Activated T-helper 1 cell treated with Interleukin-2 at 50 U/mL for 16 hours (primary cell): ENCODE measurements at places on chromosomes 11 and 22.

DNA sequence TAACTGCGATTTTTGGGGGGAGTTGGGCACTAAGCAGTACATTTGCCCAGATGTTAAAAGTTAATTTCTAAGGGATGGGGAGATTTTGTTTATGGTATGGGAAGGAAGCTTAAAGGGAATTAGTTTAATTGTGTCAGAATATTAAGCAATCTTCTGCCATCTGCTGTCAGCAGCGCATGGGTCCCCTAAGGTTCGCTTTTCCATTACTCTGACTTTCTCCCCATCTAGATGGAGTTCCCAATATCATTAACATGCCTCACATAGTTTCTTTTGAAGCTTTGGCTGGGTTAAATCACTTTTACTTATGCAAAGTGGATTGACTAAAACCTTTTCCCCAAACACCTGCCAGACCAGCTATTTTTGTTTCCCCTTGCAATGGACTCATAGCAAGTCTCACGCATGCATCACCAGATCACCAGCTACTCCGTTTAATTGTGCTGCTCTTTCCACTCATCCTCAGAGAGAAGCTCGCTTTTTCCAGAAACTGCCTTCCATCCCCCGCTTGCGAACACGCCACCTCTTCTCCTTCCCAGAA lies 172.7 kb downstream of the FAT3 start:
- DNase-seq: no peak

GRCh38 chr11:130272336-130272735 lies 42.4 kb downstream of the ZBTB44 start:
- DNase-seq: no peak

GRCh38 chr11:76578654-76579055 lies 91.9 kb downstream of the LRRC32 start:
- DNase-seq: no peak

DNA sequence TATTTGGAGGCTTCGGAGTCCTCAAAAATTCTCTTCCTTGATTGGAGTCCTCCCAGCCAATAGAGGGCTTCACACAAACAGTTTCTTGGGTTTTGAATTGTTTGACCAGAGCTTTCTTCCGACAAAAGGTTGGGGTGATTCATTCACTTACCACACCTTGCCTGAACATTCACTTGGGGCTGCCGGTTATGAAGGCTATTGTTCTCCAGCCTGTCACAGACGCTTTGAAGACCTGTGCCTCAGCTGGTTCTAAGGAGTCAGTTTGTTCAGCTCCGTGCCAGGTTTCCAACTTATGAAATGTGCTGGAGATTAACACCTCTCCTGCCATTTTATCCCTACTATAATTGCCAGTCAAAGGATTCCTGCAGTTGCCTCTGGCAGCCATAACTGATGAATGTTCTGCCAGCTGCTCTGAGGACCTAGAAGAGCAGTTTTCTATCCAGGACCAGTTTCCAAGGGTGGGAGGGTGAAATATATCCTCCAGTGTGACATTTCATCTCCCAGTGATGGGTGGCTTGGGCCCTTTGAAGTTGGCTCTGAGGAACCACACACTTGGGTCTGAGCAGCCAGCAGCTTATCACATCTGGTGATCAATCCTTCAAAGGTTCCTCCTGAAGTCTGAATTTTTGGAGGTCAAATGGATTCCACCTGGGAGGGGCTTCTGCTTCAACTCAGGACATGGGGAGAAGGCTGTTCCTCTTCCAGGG lies 31.4 kb downstream of the LIMK2 start:
- DNase-seq: no peak

GRCh38 chr11:93166194-93166593 lies 31.6 kb downstream of the SLC36A4 start:
- no peak for DNase-seq

GRCh38 chr11:93000511-93001476 lies 31.3 kb downstream of the MTNR1B start:
- DNase-seq: no peak

DNA sequence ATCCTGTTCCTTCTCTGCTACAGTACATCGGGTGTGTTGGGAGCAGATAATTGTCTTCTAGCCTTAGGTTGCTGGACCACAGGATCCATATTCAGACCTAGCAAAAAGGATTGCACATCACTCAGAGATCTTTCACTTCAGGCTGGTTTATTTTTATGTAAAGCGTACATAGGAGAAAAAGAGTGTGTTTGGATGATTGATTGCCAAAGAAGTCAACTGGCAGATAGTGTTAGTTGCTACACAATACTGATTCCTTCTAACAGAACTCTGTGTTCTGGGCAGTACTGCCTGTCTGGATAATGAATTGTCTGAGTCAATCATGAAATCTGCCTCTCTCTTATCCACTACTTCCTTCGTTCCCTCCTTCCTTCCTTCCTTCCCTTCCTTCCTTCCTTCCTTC lies 31.0 kb upstream of the PGM2L1 start:
- DNase-seq: no peak

DNA sequence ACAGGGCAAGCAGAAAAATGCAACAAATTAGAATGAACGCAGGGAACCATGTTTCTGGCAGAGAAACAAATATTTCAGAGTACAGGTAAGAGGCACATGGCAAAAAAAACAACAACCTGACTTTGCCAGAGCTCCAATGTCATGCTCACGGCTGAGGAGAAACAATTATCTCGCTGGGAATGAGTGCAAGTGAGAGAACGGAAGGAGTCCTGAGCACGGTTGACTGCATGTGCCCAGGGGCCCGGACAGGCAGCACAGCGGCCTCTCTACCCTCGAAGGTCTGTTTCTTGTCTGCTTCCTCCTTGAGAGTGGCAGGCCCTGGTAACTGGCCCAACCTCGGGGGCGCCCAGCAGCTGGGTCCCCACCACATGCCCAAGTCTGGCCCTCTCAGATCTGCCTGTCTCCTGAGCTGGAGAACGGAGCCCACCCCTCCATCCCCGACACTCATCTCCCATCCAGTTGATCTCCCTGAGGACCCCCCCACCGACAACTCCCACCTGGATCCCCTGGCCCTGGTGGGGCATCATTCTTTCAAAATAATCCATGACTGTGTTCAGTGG lies 24.6 kb upstream of the RTN4R start:
- DNase-seq: no peak

GRCh38 chr11:71530602-71531001 lies 3.5 kb downstream of the KRTAP5-7 start:
- DNase-seq: no peak

DNA sequence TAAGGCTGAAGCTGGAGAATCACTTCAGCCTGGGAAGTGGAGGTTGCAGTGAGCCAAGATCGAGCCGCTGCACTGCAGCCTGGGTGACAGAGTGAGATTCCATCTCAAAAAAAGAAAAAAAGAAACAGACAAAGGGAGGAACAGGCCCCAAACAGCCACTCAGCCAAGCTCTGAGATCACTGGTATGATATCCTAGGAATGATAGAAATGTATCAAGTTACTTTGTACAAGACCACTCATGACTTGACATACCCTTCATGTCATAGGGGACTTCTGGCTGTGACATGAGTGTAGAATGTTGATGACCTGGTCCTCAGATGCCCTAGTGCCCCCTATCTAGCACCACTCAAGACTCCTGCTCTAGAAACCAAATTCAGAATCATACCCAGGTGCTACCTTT lies 216.5 kb downstream of the NAV2 start:
- DNase-seq: no peak

DNA sequence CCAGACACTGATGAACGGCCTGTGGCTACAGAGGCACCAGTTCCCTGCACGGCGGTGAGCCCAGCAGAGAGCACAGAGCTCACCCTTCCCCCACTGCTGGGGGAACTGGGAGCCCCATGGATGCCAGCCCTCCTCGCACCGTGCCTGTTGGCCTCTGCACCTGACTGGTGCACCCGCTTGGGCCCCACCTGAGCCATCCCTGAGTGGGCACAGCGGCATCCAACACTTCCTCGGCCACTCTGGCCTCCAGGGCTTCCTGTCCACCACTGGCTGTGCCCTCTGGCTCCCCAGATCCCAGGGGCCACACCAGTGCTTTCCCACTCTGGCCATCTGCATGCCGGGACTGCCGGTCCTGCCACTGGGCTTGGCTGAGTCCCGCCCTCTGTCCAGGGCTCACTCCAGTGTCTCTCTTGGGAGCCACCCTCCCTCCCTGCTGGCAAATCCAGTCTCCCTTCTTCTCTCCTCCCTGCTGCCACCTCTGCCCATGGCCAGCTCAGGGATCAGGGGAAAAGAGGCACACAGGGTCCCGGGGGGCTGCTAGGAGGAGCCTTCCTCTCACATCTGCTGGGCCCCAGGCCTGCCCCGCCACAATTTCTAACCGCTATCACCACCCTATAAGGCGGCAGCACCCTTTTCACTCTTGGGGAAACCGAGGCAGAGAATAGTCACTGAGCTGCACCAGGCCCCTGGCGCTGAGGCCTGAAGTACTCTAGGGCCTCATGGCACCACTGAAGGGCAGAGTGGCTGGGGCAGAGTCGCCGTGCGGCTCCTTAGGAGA lies 33.0 kb downstream of the GNB1L start:
- DNase-seq: no peak

- no peak for DNase-seq
These were observed 36.3 kb upstream of the IGSF9B start for GRCh38 chr11:133993107-133993506.

- no peak for DNase-seq
These were observed 85.2 kb downstream of the PPP6R3 start for GRCh38 chr11:68545796-68546195.

DNA sequence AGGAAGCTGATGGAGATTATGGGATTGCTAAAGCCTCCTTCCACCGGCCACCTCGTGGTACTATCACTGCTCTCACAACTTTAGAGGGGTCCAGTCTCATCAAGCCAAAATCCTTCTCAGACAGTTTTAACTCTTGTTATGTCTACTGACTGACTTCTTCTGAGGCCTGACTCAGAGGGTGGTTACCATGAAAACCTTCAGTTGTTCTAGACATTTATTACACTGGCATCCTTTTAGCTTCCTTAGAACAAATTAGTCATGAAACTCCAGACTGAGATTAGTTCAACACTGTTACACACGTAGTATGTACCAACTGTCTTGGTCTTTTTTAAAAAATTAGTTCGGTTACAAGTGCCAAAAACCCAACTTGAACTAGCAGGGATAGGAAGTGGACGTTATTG lies 7.5 kb downstream of the DIXDC1 start:
- DNase-seq: no peak

- no peak for DNase-seq
These were observed 18.8 kb downstream of the MUC5B start for GRCh38 chr11:1241706-1242105.

DNA sequence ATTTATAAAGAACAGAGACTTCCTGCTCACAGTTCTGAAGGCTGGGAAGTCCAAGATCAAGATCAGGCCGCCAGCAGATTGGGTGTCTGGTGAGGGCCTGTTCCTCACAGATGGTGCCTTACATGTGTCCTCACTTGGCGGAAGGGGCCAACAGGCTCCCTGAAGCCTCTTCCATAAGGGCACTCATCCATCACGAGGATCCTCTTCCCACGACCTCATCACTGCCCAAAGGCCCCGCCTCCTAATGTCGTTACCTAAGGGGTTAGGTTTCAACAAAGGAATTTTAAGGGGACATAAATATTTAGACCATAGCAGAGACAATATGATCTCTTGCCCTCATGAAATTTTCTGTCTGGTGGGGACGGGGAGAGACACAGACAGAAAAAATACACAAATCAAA lies 18.6 kb downstream of the TP53AIP1 start:
- no peak for DNase-seq

- no peak for DNase-seq
These were observed 180.8 kb downstream of the DBX1 start for GRCh38 chr11:19979519-19979845.

DNA sequence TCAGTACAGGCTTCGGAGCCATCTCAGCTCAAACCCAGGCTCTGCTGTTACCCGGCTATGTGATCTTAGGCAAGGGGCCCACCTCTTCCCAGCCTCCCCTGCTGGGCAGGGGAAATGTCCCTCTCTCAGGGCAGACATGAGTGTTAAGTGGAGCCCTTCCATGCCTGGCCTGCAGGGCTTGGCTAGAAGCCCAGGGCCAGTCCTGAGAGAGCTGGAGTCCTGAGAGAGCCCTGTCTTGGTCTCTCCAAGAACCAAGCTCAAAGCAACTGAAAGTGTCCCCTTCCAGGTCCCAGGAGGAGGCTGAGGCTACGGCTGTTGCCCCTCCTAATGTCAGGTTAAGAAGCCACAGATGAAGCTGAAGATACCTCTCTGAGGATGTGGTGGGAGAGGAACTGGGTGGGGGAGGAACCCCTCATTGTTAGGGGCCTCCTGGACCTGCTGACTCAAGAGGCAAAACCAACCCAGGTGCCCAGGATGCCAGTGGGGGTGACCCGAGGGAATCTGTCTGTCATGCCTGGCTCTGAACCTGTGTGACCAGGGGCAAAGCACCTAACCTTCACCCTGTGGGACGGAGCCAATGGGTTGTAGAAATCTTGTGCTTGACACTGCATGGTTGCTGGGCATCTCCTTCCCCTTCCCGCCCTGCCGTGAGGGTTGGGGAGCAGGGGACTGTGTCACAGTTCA lies 4.2 kb downstream of the ZP1 start:
- DNase-seq: no peak

- DNase-seq: no peak
These were observed 17.3 kb downstream of the RNF121 start for GRCh38 chr11:71946144-71946571.

DNA sequence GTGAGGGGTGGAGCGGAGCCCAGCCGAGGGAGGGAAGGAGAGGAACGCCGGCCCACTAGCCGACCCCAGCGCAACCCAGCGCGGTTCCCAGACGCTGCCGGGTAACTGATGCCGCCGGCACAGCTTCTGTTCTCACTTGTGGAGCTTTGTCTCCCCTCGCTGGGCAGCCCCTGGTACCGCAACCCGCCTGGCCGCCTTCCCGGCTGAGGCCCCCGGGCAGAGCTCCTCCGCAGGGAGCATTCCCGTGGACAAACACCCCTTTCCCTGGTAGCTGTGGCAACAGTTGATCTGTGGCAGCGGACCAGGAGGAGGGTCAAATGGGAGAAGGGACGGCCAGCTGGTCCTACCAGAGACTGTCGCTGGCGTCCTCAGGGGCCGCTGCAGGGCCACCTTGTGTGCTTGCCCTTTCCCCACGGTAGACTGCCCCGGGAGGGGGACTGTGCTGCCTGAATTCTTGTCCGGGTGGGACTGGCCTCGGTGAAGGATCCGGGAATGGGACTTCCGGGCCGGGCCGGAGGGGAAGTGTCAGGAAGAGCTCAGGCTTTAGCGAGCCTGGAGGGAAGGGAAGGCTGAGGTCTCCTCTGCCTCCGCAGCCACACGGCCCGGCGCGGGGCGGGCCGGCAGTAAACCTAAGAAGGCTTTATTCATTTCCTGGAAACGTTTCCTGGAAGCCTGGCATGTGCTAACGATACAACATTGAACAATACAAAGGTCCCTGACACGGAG lies 468.0 kb downstream of the OPCML start:
- no peak for DNase-seq

- no peak for DNase-seq
These were observed 1.1 kb downstream of the EWSR1 start for GRCh38 chr22:29269230-29269604.

DNA sequence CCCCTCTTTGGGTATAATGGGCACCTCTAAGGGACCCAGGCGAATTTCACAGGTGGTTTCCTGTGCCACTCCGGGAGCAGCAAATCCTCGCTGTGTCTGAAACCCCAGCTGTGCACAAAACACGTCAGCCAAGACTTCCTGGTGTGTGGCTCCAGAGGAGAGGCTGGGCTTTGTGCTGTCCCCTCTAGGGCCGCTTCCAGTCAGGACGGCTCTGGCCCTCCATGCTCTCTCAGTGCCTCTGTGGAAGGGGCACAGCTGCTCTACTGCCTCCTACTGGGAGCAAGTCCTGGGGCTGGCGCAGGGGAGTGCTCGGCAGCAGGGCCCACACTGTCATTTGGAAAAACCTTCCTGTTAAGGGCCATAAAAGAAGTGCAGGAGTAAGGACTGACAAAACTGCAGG lies 23.7 kb upstream of the ARFGAP3 start:
- no peak for DNase-seq
